HFFc6 (cell line): ENCODE measurements at places on chromosomes 13 and 19. TPM values are rescaled to one million over a fixed set of nuclear protein-coding genes. Genes with fewer than 3 reads are reported as not detected.
A peak's percentile ranks its signal among the peaks of the same experiment; 100 is the strongest.

DNA sequence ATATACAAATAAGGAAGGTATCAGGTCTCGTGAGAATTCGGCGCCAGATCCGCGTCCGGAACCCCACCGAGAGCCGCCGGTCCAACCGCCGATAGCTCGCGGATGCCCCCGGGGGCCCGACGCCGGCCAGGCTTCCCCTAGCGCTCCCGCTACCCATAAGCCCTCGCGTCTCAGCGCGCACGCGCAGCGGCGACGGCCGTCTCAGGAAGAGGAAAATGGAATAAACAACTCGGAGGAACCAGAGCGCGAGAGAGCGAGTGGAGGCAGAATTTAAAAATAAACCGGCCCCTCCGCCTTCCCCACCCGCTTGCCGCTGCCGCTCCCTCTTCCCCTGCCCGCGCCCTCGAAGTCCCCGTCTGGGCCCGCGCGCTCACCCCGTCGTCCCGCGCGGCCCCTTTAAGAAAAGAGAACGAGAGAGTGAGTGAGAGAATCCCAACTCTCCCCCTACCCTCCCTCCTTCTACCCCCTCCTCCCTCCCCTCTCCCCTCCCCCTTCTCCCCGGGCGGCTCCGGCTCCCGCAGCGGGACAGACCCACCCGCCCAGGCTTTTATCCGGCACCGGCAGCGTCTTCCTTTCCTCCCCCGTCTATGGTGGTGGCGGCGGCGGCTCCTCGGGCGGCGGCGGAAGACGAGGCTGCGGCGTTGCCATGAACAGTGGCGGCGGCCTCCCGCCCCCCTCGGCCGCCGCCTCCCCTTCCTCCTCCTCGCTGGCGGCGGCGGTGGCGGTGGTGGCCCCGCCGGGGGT lies at the start of gene PAN3:
Gene PAN3 (plus strand): TSS at position 534 of the 744 bp plus-strand sequence. CDS start 113 bp downstream, at position 647.
- DNase-seq, result peak; percentile 87

DNA sequence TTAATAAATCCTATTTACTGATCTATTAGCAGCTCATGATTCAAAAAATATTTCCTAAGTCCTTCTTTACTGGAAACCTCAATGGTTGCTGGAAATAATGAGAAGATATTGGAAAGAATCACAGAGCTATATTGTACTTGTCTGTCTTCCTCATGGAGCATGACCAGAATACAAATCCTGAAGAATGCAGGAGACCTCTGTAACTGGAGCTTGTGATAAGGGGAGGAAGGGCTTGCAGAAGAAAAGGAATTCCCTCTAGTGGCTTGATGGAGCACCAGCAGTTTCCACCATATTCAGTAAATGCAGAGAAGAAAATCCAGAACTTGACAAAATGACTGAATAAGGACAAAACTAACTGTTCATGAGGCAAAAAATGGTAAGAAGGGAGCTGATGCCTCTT lies 1333.1 kb downstream of the EFNB2 start:
- no peak for DNase-seq

DNA sequence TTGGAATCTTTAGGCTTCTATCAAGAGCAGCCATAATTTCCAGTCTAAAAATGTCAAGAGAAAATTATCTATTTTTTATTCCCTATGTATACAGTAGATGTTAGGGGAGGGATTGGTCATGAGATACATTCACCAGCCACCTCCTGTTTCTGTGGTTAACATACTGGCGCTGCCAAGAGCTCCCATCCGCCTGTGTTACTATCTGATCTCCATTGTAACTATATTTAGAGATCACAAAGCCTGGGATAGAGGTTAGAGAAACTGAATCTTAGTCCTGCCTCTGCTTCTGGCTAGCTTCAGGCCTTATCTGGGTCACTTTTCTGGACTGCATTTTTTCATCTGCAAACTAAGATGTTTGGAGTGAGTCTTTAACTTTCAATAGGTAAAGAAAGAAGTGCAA lies 46.3 kb downstream of the POLR1D start:
- no peak for DNase-seq

- DNase-seq, result no peak
Observed at GRCh38 chr13:49450105-49450819, 6.2 kb downstream of the SETDB2 start.

DNA sequence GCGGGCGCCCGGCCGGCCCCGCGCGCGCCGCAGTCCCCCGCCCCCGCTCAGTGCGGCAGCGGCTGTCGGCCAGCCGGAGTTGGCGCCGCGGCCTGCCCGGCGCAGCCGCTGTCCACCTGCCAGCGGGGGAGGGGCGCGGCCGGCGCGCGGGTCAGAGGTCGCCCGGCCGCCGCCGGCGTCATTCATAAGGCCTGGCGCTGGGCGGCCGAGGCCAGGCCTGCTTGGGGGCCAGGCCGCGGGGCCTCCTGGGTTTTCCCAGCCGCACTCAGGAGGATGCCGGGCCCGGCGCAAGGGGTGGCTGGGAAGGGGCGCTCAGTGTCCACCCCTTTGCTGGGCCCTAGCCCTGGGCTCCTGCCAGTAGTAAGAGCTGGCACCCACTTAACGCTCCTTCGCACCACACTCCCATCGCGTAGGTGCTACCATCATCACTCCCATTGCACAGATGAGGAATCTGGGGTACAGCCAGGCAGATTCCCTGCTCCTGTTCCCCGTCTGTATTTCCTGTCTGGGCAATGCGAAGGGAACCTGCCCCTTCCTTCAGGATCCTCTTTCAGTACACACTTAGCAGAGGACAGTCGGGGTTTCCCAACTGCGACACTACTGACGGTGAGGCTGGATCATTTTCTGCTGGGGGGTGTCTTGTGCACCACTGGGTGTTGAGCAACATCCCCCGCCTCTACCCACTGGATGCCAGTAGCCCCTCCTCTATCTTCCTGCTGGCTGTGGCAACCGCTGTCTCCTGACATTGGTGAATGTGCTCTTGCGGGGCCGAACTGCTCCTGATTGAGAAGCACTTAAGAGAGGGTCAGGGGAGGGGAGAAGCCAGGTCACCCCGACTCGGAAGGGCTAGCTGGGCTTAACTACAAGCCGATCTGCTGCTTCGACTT lies 846 bp upstream of the PRKACA start:
- peak; percentile 40 for DNase-seq

GRCh38 chr13:107644136-107644535 lies 571.2 kb downstream of the LIG4 start:
- DNase-seq, result no peak

- peak; percentile 25 for DNase-seq
Observed at GRCh38 chr13:99314640-99315176, 7.5 kb upstream of the GPR183 start.

DNA sequence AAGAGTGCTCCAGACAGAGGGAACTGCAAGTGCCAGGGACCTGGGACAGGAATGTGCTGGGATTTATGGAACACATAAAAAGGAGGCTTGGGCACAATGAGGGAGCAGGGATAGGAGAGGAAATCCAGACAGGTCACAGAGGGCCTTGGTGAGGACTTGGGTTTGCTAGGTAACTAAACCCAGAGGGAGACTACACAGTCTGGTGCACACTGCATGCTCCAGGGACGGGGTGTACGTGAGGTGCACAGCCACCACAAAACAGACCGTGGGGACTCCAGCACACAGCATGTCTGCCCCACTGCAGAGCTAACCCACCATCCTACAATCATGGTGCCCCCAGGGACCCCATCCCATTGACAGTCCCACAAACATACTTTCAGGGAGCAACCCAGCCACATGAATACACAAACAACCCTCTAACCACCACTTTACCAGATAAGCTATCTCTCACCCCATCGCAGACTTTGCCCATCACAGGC lies 5.5 kb upstream of the ZFP36 start:
- DNase-seq, result no peak

DNA sequence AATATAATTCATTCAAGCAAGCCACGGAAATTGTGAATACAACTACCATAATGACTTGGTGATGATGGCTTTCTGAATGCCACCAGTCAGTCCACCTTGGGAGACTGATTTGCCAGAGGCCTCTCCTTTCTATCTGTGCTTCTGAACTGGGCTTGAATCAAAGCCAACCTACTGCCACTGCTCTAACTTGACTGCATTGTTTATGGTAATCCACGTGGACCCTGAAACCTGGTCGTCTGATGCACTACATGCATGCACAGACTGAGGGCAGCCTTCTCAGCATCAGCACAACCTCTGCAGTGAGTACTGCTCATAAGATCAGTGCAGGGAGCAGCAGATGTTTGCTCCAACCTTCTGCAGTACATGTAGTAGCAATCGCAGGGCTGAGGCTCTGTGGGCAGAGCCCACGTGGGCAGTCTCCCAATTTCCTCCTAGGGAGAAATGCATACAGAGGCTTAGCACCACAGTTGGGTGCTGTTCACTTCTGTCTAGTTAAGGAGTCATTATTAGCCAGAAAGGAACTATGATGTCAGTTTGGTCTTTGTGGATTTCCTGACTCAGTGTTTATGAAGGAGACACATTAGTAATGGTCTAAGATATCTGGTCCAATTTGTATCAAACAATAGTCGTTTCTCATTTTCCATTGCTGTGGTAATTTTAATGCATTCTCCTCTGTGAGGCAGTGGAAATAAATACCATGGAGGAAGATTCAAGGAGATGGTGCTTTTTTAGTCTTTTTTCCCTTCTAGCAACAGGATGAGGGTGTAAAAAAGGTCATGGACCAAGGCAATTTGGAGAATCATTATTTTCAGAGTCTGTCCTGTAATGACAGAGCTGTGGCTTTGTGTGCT lies 82.5 kb downstream of the AKAP11 start:
- peak; percentile 47 for DNase-seq

Gene BRSK1
- total RNA-seq, result 9.7 to 12.0 TPM (median 10.7 TPM) in 3 replicates

Gene METTL21C
- total RNA-seq, result not detected in 3 replicates

Gene FBXO27
- 0.37 to 1.2 TPM (median 0.47 TPM) in 3 replicates for total RNA-seq

Gene PINLYP
- 0.36 TPM in 1 of 3 replicates, not detected in the others for total RNA-seq
